ENCODE measurements at places on chromosomes 5 and 9.

DNA sequence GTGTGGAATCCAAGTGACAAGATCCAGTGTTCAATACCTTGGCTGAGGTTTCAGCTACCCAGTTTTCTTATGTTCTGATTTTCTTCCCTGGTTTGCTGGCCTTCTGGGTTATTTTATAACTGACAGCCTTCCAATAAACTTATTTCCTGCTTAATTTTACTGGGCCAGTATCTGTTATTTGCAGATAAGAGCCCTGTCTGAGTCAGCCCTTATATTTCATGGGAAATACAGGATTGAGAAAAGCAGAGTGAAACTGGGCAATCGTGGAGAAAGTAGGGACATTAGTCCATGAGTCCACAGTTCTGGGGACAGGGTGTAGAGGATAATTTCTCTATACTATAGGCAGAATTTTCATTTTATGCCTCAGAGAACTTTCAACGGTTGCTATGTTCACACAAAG is 32.3 kb downstream of the TMEM167A start:
- no peak for DNase-seq

DNA sequence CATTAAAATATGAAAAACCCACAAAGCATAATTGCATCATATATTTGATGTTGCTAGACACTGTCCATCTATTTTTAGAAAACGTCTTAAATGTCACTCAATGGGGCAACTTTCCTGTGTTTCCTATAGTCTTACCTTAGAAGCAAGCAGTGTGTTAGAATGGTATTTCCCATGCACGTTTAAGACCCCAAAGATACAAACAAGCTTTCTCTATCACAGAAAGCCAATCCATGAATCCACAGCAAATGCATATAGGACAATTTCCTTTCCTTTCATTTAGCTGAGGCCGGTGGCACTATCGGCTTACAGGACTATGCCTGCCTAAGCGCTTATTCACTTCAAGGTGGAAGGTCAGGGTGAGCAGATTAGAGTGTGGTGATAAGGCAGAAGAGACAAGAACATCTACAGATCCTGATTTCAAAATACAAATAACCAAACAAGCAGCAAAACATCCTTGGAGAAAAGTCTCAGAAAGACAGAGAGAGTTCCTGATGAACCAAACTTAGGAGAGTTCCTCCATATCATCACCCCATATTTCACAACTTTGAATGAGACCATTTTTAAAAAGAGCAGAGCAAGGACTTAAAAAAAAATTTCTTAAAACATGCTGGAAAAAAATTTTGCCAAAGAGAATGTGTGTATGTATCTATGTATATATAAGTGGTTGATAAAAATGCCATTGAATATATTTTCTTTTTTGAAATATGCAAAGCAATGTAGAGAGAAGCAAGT is 57.2 kb downstream of the MEF2C start:
- no peak for DNase-seq

DNA sequence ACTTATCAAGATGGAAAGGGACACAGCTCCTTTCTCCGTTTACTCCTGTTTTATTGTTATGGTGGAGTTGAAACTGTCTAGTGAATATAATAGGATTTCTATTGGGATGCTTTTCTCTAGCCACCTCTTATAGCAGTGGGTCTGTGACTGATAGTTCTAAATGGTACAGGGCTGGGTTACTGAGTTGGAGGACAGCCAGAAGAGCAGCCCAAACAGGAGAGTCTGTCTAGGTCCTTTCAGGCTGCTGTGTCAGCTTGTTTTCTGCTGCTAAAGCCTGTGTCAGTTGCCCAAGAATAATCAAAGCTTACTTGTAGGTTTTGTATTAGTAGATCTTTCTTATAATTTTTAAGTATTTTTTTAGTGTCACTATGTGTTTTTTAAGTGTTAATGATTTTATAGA is 356.0 kb upstream of the SEMA6A start:
- no peak for DNase-seq

DNA sequence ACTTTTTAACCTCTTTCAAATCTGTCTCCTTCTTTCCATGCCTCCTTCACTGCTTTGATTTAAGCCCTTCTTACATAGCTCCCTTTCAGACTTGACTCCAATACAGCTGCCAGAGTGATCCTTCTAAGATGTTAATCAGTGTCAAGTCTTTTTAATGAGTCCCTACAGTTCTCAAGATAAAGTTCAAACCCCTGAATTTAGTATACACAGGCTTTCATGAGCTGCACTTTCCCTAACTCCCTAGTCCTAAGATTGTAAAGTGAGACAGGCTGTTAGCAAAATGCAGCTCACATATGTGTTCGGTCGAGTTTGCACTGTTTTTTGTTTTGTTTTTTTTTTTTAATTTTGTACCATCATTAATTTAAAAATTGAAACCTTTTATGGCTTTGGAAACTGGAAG is 190.4 kb upstream of the VCAN start:
- DNase-seq = no peak

DNA sequence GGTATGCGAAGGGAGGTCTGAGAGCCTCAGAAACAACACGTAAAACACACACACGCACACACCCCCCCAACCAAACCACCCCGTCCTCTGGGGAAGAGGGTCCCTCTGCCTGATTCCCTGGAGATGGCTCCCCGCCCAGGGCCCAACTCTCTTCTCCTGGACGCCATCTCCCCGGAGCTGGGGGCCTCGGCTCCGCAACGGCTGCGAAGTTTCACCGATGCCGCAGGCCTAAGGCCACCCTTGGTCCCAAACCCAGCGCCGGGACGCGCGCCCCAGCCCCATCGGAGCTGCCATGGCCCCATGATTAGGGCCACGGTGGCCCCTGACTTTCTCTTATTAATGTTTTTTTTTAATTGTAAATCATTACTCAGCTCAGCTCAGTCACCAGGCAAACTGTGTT is 181.4 kb upstream of the TBCA start:
- no peak for DNase-seq

DNA sequence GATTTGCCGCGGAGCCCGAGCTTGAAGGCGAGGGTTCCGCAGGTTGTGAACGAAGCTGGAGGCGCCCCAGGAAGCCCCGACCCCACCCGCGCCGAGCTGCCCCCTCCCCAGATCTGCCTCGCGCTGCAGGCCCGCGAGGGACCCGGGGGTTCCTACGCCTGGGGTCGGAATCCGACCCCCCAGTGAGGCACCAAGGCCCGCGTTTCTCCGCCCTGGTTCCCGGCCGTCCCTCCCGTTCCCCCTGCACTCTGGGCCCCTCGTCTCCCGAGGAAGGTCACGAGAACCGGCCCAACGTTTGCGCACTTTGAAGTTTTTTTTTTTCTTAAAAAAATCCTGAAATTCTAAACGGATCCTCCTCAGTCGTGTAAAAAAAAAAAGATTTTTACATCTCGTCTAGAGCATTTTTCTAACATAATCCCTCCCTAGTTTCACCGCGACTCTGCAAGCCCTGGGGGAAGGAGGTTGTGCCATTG is 880 bp upstream of the GFPT2 start:
- DNase-seq = no peak

DNA sequence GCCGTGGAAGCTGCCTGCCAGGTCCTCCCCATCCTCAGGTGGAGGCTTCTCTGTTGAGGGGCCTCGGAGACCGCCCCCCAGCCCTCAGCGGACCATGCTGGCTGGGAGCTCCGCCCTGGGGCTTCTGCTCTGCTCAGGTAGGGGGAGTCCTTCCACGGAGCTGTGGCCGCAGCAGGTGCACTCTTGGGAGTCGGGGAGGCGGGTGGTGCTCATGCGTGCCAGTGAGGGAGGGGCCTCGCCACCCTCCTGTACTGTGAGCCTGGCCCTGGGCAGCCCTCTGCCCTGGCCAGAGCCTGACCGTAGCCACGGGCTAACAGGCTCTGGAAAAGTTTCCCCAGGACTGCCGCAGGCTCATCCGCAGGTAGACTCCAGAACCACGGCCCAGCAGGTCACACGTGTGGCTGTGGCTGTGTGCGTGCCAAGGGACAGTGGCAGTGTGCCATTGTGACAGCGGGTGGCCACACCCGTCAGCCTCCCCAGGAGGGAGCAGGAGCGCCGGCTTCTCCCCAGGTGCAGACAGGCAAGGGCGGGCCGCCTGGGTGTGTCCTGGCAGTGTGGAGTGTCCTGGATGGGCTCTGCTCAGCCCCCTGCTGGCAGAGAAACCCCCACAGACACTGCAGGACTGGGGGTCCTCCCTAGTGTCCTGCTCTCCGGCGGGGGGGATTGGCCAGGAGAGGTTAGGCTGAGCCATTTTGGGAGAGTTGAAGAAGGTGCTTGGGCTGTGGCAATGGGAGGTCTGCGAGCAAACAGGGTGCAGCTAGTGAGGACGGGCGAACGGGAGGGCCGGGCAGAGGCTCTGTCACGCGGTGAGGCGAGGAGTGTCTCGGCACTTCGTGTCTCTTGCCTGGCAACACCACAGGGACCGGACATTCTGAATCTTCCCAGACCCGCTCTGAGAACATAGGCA is 29.5 kb downstream of the TPPP start:
- no peak for DNase-seq

- DNase-seq = no peak
Observed at GRCh38 chr5:56640763-56641406, 174.5 kb upstream of the MAP3K1 start.

DNA sequence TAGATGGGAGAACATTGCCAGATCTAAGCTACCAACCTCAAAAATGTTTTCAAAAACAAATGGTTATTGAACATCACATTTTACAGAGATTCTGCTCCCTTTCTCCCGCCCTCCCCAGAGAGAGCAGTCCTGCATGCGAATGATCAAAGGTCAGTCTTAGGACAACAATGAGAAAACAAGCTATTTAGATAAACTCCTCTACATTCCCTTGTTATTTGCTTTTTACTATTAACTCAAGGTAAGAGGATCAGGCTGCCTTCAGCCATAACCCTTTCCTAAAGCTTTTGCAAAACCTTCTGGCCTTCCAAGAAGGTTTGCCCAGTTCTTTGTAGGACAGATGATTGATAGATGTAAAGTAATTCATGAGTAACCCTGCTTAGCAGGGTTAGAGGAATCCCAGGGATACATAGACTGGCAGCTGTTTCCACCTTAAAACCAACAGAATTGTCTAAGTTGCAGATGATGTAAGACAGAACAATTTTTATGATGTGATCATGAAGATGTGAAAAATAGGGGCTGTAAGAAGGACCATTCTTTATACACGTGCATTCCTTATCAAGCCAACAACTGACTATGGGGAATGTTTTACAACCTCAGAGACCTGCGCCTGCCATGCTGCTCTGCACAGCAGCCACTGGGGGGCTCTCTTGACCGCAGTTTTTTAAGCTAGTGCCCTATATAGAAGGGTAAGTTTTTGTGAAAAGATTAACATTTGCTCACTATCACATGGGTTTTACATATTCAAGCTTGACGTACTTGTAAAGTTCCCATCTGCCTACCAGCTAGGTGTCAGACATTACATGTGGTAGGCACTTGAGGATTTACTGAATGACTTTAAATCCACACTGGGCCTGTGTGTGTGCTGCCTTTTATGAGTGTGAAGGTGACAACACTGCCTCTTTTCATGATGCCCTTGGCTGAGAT is 2.3 kb upstream of the ZNF782 start:
- peak; percentile 70 for DNase-seq

GRCh38 chr9:89427621-89428221 is 70.2 kb downstream of the SEMA4D start:
- DNase-seq = peak; percentile 86

DNA sequence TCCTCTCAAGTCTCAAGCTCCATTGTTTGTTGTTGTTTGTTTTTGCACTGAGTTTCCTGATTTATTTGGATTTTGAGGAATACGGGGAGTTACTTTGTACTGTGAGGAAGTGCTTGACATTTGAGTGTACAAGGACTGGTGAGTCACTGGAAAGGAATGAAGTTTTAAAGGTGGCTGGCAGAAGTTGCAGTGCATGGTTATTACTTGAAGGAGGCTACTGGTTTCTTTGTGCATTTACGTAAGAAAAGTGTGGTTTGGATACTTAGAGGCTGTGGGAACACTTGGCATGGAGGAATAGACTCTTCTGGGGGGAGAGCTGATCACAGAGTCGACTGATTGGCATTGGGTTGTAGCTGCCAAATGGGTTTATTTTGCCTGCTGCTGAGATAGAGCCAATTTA is 919.0 kb downstream of the TAF11L14 start:
- no peak for DNase-seq

DNA sequence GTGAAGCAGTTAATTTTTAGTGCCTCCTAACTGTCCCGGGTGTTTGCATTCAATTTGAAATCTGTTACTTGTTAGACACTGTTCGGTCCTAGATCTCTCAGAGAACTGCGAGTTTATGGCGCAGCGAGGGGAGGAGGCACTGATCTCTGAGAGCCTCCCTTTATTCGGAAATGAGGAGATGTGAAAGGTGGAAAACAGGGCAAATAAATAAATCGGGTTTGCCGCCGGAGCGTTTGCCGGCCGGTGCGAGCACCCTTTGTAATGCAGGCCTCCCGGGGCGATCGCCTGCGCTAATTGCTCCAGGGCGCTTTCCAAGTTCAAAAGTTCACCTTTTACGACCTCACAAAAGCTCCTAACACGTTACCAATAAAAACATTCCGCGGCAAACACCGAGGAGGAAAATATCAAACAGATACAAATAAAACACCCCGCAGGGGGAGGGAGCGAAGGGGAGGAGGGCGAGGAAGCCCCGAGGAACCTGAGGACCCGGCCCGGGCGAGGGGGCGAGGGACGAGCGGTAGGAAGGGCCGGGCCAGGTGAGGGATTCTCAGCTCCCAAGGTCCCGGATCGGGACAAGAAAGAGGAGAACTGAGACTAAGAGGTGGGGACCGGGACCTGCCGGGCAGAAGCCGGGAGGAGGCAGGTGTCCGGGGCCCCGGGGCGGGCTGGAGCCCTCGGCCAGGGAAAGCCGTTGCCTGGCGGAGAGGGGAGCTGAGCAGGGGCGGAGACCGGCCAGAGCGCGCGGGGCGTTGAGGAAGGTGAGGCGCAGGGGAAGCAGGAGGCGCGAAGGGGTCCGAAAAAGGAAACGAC is 1.4 kb downstream of the NR6A1 start:
- DNase-seq = peak; percentile 59

DNA sequence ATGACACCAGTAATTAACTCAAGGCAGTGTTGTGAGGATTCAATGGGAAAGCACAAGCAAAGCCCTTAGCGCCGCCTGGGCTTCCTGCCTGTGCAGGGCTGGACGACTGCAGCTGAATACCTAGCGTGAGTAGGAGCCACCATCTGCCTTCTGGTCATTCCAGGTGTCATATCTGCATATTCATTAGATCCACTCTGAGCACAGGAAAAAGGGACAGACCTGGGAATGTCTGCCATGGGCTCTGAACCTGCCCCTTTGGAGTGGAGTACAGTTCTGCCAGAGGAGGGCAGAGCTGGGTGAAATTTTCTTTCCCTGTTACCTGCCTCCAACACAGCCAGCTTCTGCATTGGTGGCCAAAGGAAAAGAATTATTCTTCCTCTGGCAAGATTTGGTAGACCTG is 298.8 kb downstream of the NSG2 start:
- DNase-seq = no peak

GRCh38 chr5:14081791-14082190 is 61.4 kb upstream of the TRIO start:
- DNase-seq = no peak

All from activated T-cell treated with anti-CD3 and anti-CD28 coated beads, Interleukin-2, amount 50 U/mL, for 24 hours (primary cell).